CD4-positive, alpha-beta T cell treated with Interleukin-1 beta for 1 hour (primary cell): ENCODE measurements at places on chromosomes 2 and 18.

DNA sequence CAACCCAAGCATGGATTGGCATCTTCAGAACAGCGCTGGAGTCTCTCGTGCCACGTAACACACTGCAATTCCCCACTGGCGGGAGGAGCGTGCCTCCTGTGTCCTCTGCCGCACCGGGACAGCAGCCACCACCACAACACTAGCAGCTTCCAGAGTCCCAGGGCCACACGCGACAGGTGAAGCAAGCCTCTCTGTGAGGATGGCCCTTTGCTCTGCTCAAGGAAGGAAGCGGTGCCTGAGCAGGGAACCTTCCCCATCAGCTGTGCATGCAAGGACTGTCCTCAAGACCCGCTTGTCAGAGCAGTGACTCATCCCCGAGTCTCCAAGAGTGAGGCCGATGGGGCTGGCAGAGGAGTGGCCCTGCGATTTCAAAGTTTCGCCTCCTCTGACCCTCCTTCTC, 44.0 kb downstream of the TTC32 start:
- DNase-seq = no peak

DNA sequence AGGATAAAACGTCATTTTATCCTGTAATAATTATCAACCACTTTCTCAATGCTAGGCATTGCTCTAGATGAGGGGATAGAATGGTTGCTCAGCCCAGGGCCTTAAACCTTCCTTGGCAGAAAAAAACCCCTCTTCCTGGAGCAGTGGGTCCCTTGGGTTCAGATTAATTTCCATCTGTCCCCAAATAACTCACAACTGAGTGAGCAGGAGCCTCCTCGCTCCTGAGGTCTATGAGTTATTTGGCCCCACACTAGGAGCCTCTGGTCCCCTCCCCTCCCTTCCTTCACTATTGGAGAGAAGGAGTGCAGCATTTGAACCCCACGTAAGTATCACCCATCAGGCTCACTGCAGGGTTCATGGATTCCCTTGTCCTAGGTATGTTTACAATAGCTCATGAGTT, 157.5 kb upstream of the FHL2 start:
- no peak for DNase-seq

GRCh38 chr2:204145791-204146190, 209.2 kb downstream of the ICOS start:
- DNase-seq = no peak

DNA sequence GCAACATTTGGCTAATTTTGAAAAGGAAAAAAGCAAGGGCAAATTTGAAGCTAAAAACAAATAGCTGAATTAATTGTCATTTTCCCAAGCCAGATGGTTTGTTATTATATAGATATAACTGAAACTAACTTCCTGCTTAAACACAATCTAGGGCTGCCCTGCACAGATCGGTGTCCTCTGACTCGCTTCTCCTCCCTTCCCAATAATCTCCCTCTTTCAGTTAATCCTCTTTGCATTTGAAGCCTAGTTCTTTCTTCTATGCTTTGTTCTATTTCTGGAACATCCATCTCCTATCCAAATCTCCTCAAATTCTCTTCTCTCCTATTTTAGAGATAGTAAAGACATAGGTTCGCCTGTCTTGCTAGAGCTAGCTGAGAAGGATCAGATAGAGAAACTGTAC, 328.1 kb downstream of the SLC8A1 start:
- DNase-seq = no peak
